ENCODE measurements at places on chromosomes 6 and 20. TPM values are rescaled to one million over a fixed set of nuclear protein-coding genes. Genes with fewer than 3 reads are reported as not detected.

GRCh38 chr20:23823111-23823510, 3.4 kb downstream of the CST2 start:
- no peak overlapping the region for H3K27ac ChIP-seq
- H3K27me3 ChIP-seq, result no peaks in the 10 kb centered on the region
- H3K4me3 ChIP-seq, result no peak overlapping the region

- H3K27ac ChIP-seq, result no peak overlapping the region
- no peaks in the 10 kb centered on the region for H3K36me3 ChIP-seq
- H3K4me3 ChIP-seq, result no peak overlapping the region
- H3K27me3 ChIP-seq, result no peaks in the 10 kb centered on the region
- H3K4me1 ChIP-seq, result peaks cover 40% of the 10 kb centered on the region
Observed at GRCh38 chr6:134447883-134448387, 130.0 kb upstream of the SGK1 start.

- no peak for DNase-seq
- no peaks in the 10 kb centered on the region for H3K4me1 ChIP-seq
- H3K4me3 ChIP-seq, result no peak within 1 kb of the TSS
- peaks cover 3% of the 10 kb centered on the region for H3K27me3 ChIP-seq
- no peak within 1 kb of the TSS for H3K27ac ChIP-seq
Observed at GRCh38 chr6:55174211-55175026, at the start of gene HCRTR2. Gene HCRTR2, plus strand, starts transcription at chr6:55174515. Its CDS starts 73 bp downstream, at chr6:55174588.

- H3K4me1 ChIP-seq, result peaks cover 16% of the 10 kb centered on the region
- peaks cover 27% of the 10 kb centered on the region for H3K27me3 ChIP-seq
- H3K27ac ChIP-seq, result no peak overlapping the region
Observed at GRCh38 chr6:154993026-154993425, 2.1 kb upstream of the TIAM2 start.

The PAX1 gene
- total RNA-seq, result not detected

The PDYN gene
- not detected for total RNA-seq

The SOX18 gene
- total RNA-seq, result 1.3 TPM
